ENCODE measurements at places on chromosomes 7 and 10.

- no peak for DNase-seq
Observed at GRCh38 chr10:93760490-93760889, 2.8 kb downstream of the LGI1 start.

DNA sequence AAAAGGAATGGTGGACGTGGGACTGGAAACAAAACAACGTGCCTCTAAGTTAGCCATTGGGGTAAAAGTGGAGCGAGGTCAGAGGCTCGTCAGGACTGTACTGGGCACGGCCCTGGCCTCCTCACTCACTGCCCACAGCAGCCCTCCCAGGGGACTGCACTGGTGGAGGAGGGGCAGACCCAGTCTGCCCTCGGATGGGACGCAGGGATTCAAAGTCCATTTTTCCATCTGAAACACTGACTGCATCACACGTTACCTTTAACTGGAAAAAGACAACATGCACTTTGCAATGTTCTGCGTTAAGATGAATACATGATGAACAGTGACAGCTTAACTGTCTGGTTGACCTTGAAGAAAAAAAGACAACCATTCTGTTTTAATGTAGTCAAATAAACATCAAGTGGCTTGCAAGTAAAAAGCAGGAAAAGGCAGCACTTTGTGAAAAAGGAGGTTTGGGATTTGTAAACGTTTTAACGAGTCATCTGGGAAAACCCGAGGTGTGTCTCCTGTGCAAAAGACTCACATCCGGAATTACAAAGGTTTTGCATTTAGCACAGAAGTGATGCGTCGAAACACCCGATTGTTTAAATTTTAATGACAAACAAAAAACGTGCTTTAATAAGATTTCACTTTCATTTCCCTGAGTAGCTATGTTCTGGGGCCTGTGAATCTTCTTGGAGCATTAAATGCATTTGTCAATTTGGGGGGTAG is 18.8 kb downstream of the KLF6 start:
- no peak for DNase-seq

- DNase-seq, result no peak
Observed at GRCh38 chr10:118520116-118520742, 75.2 kb downstream of the PRLHR start.

DNA sequence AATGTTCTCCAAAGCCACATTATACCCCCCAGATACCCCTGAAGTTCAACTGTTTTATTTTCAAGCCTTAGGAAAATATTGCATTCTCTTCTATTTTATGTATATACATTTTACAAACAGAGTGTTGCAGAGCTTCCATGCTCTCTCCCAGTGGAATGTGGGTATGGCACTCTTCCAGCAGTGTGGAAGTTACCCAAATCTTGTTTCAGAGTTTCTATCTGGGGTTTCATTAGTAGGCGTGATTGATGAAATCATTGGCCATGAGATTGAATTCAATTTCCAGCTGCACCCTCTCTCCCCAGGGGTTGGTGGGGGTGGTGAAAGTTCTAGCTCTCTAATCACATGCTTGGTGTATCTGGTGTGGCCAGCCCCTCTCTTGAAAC is 350.4 kb downstream of the RPS24 start:
- no peak for DNase-seq

GRCh38 chr7:73721377-73721817 is 1.9 kb upstream of the STX1A start:
- DNase-seq, result peak; percentile 76

DNA sequence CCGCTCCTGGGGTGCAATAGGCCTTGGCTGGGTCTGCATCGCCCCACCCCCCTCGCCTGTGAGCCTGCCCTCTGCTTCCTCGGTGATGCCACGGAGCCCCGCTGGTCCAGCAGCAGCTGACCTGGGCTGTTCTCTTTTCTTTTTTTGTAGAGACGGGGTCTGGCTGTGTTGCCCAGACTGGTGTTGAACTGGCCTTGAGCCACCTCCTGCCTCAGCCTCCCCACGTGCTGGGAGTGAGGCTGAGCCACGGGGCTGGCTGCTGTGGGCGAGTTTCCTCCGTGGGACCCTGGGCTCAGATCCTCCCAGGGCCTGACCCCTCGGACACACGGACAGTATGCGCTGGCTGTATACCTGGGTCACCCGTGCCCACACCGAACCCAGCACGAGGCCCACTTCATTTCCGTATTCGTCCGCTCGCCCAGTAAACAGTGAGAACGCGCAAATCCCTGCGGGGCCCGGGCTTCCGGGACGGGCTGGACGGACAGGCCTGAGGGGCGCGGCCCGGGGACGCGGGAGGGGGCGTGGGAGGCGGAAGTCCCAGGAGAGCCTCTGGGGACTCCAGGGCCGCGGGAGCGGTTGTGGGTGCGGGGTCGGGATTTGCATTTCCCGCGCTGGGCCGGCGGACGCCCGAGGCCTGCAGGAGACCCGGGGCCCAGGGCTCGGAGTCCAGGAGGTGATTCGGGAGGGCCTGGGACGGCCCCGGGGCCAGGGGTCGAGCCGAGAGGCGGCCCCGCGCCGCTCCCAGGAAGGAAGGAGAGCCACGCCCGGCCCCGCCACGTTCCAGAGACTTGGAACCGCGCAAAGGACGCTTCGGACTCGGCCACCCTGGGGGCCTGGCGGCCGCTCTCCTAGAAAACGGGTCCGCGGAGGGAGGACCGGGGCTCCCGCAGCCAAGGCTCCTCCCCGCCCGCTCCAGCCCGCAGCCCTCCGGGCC is 57.7 kb upstream of the DNAJB6 start:
- DNase-seq, result no peak

GRCh38 chr7:68720697-68721096 is 877.6 kb upstream of the AUTS2 start:
- DNase-seq, result no peak

GRCh38 chr10:80405626-80406025 is 2.7 kb upstream of the PRXL2A start:
- peak; percentile 86 for DNase-seq

GRCh38 chr7:24836084-24836483 is 78.8 kb upstream of the GSDME start:
- DNase-seq, result no peak

- DNase-seq, result peak; percentile 45
Observed at GRCh38 chr7:16961641-16962040, 79.9 kb upstream of the AGR3 start.

DNA sequence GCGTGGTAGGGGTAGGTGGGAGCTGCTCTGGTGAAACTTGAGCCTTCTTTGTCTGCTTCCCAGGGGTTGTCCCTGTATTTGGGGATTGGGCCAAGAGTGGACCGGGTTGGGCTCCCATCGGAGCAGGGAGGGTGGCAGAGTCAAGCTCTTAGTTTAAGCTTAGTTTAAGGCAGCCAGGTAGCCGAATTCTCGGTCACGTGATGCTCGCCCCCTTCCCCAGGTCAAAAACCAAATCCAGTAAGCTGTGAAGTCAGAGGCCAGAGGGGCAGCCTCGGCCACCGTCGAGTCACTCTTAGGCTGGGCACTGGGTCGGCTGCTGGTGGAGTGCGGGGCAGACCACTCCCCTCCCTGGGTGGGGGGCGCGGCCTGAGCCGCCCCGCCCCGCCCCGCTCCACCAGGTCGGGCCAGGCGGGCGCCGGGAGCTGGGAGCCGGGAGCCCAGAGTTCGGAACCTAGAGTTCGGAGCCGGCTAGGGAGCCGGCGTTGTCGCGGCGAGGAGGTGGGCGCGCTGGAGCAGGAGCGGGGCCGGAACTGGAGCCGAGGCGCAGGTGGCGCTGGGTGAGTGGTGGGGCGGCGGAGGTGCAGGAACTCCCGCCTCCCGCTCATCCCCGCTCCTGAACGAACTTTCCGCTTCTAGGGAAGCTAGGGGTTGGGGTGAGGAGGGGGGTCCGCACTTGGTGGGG is 2.8 kb upstream of the LZTS2 start:
- DNase-seq, result no peak

DNA sequence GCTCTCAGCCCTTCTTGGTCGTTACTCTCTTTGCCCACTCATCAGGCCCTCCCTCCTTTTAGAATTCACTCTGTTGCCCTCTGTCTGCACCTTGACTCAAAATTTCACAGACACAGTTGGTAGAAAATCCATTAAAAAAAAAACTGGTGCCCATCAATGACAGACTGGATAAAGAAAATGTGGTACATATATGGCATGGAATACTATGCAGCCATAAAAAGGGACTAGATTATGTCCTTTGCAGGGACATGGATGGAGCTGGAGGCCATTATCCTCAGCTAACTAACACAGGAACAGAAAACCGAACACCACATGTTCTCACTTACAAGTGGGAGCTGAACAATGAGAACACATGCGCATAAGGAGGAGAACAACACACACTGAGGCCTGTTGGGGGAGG is 115.7 kb downstream of the PARP12 start:
- DNase-seq, result no peak

- DNase-seq, result no peak
Observed at GRCh38 chr10:102065561-102066398, 631 bp downstream of the HPS6 start.

GRCh38 chr10:60427709-60428386 is 38.2 kb upstream of the ANK3 start:
- DNase-seq, result no peak

DNA sequence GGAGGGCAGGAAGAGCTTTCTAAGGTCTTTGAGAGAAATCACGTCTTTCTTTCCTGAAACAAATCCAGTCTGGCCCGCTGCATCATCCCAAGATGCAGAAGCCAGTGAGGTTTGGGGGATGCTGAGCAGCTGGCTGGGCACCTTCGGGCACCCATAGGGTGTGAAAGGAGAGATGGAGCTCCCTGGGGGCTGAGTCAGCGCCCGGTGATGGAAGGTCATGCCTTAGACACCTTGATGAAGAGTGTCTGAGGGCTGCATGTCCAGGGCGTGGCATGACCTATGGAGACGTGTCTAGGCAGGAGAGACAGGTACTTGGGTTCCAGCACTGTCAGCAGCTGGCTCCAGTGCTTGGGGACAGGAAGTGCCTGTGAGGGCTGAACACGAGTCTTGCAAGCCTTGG is 88.3 kb downstream of the GOLGA7B start:
- DNase-seq, result no peak

DNA sequence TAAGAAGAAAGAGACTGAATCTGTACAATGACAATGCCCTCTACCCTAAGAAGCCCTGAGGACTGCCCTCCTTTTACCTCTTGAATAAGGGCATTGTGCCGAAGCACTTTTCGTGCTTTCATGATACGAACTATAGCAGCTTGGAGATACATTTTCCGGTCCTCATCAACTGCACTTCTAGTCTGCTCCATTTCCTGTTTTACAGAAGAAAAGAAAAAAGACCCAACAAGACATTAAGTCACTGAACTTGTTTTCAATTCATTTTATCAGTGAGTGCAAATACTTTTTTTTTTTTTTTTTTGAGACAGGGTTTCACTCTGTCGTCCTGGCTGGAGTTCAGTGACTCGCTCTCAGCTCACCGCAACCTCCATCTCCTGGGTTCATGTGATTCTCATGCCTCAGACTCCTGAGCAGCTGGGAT is 78.4 kb downstream of the CUL2 start:
- no peak for DNase-seq

DNA sequence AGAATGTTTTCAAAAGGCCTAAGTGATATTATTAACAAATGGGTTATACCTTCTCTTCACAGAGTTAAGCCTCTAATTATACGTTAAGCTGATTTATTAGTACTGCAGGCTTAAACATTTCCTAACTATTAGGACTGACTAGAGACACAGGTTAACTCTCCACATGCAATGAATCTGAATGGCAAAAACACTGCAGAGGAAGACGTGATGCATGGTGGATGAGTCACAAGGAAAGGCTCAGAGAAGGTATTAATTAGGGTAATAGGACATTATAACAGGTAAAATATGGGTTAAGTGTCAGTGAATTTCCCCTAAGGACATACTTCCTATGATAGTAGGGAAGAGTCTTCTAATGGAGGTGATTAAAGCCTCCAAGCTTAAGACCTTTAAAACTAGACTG is 24.7 kb upstream of the SEM1 start:
- DNase-seq, result no peak

GRCh38 chr10:36007369-36007768 is 365.3 kb upstream of the FZD8 start:
- no peak for DNase-seq

- no peak for DNase-seq
Observed at GRCh38 chr10:17713758-17714157, 38.2 kb upstream of the TMEM236 start.

DNA sequence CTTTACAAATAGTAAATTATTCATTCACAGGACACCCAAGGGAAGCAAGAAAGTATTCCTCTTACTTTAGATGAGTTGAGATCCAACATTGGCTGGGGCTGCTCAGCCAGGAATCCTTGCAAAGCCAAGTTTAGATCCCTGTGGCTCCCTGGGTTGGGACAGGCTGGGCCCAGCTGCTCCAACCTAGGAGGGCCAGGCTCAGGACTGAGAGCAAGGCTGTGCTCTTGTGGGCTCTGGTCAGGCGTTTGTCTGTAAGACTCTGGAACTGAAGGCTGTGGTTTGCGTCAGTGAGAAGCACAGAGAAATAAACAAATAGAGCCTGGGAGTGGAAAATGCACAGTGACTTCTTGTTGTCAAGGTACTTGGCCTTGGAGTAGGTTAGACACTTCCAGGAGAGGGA is 53.2 kb upstream of the TMEM273 start:
- DNase-seq, result no peak

GRCh38 chr10:93417921-93418320 is 64.2 kb downstream of the MYOF start:
- peak; percentile 33 for DNase-seq

- no peak for DNase-seq
Observed at GRCh38 chr10:30155401-30155800, 96.0 kb upstream of the JCAD start.

GRCh38 chr10:125038637-125039036 is 96.7 kb downstream of the ZRANB1 start:
- no peak for DNase-seq

Measured in NCI-H2171 treated with DMSO at 0.1 percent for 48 hours (cell line).